NCI-H526 treated with DMSO at 0.1 percent for 48 hours (cell line): ENCODE measurements at places on chromosomes 2 and 18.

GRCh38 chr2:109350526-109350925 lies 221.5 kb downstream of the SH3RF3 start:
- no peak for DNase-seq

- DNase-seq: no peak
These were observed 793.0 kb upstream of the ACVR2A start for GRCh38 chr2:147051814-147052213.

- DNase-seq: no peak
These were observed 204.8 kb upstream of the GALNT5 start for GRCh38 chr2:157052685-157053224.

DNA sequence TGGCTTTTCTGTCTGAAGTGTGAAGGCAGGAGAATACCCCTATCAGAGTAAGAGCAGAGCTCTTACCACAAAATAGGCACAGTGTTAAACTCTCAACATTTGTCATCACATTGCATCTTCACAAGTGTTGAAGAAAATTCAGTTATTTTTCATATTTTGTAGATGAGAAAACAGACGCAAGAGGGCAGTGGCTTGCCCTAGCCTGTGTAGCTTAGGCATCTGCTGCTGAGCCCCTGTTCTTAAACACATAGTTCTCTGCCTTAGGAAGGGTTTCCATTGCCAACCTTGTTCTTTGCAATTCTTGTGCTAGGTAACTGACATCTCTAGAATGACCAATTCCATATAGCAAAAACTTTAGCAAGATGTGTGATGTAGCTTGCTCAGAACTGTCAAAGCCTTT lies 112.7 kb upstream of the RMDN2 start:
- no peak for DNase-seq

DNA sequence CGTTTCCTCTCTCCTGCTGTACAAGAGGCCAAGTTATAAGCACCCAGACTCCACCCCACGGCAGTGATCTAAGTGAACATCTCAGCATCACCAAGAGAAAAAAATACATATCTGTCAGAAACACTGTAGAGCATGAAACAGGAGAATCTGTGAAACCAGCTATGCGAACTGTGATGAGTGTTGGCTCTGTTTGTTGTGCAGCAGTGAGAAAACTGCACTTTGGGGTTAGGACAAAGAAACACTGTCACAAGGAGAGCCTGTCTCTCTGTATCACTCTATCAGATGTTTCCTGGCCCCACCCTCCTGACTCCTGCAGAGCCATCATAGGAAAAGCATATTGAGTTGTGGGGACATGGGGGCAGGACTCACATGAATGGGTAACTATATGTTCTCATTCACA lies 87.1 kb downstream of the LAMA3 start:
- DNase-seq: no peak

DNA sequence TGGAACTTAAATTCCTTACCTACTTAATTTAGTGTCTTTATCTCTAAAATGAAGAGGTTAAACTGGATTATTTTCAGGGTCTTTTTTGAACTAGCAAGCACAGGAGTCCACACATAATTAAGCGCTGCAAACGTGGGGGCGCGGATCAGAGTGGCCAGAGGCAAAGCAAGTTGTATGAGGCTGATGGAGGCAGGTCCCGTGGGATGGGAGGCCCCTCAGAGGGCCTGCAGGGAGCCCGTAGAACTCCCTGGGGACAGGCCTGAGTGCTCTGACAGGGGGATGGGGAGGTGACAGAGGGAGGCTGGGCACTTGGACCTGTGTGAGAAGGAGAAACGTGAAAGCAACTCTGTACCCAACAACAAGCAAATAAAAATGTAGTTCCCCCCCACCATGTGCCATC lies 177.8 kb downstream of the ACKR3 start:
- no peak for DNase-seq

DNA sequence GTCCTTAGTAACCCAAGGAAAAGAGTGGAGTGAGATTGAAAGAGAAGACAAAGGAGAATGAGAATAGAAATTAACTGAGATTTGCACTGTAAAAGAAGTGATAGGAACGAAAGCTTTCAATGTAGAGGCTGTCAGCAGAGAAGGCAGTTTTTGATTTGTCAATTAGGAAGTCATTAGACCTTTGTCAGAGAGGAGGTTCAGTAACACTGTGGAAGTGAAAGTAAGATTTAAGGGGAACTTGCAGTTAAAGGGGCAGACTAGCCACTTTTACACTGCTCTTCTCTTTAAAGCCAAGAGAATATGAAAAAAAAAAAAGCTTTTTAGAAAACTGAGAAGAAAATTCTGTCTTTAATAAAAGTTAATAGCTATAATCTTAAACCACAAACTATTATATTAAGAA lies 11.5 kb upstream of the KYNU start:
- no peak for DNase-seq

DNA sequence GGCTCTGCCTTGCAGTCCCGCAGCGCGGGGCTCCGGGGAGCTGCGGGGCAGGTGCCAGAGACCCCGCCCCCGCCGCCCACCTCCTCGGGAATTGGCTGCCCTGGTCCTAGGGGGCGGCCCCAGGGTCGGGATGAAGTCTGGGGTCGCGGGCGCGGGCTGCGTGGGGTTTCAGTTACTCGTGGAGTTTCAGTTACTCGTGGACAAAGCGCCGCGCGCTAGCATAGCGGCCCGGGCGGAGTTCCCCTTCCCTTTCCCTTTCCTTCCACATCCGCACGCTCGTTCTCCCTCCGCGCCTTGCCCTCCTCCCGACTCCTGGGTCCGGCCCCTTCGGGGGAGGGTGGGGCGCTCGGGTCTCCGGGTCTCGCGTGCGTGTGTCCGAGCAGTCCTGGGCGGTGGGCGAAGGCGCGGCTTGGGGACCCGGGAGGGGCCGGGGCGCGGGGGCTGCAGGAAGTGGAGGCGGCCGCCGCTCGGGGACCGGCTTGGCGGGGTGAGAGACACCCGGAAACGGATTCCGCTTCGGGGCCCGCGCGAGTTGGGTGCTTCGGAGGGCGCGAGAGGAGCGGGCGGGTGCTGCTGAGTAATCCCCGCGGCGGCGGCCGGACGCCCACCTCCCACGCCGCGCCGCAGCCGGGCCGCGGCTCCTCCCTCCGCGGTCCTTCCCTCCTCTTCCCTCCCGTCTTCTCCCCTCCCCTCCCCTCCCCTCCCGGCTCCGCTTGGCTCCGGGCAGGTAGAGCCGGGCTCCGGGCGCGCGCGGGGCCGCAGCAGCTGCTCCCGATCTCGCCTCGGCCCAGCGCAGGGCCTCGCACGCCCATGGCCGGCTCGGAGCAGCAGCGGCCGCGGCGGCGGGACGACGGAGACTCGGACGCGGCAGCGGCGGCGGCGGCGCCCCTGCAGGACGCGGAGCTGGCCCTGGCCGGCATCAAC lies at the start of gene TTC39C:
Gene TTC39C, plus strand, starts transcription at position 693 of the 924 bp plus-strand sequence. Its CDS starts 118 bp downstream, at position 811.
- DNase-seq: peak; percentile 39
